Heart left ventricle (tissue), 16 donors: ENCODE measurements at places on chromosomes 3 and 15.

DNA sequence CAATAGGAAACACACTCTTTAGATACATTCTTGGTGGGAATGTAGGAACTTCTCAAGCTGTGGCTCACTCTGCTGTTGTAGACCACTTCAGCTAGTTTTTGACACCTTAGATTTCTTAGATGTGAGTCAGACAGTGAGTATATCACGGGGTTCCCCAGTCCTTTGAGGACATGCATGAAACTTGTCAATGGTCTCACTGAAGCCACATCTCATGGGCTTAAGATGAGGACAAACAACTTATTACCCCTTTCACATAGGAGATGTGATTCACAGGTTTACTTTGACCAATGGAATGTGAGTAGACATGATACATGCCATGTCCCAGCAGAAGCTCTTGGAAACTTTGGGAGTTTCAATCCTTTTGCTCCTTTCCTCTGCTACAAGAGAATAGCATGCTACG is 325.5 kb downstream of the CHST2 start:
- no peak for DNase-seq

DNA sequence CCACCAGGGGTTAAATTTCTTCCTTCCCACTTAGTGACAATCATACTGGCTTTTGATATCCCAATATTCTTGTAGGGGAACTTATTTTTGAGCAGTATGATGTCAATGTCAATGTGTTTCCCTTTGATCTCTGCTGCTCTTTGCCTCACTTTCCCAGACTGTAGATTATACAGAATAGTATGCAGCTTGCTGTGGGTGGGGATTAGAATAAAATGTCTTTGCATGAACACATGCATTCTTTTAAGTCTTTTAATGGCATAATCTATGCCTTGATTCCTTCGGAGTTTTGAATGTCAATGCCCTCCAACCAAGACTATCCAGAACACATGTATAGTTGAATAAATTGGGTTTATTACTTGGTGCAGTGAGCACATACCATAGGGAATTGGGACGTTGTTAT is 125.5 kb downstream of the IL20RB start:
- DNase-seq, result no peak

GRCh38 chr15:70495991-70496599 is 267.3 kb downstream of the UACA start:
- DNase-seq, result no peak

GRCh38 chr3:79199966-79200365 is 567.8 kb downstream of the ROBO1 start:
- no peak for DNase-seq

- DNase-seq, result no peak
Observed at GRCh38 chr15:101063212-101063611, 144.1 kb downstream of the LRRK1 start.

DNA sequence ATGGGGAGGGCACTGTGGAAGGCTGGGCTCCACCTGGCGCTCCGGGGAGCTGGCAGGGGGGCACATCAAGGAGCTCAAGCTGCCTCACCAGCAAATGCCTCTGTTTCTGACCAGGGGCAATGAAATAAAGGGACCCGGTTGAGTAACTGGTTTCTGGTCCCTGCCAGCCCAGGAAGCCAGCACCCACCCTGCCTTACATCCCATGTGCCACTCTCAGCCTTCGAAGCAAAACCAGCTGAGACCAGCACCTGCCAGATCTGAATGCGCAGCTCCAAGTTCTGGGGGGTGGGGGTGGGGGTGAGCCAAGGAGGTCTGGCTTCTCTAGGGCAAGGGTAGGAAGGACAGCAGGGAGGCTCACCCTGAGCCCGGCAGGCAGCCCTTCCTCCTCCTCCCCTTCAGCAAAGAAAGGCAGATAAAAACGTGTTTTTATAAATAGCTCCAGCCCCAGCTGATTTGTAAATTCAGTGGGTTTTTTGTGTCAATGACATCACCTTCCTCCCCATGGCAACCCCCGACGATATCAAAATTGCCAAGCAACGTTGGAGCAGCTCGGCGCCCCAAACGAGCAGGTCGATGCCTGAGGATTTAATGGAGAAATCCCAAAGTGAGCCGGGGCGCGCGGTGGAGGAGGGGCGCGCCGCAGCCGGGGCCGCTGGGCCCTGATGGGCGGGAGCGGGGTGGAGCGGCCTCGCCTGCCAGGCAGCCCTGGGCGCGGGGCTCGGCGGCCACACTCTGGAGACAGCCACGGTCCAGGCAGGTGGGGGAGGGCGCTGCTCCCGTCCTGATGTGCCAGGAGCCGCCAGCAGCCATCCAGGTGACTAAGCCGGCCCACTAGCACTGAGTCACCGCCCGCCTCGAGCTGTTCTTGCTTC is at the start of gene PAK6:
PAK6 (plus strand) TSS at position 532 of the 872 bp plus-strand sequence. CDS start 25,723 bp downstream, outside the sequence.
- DNase-seq, result no peak

DNA sequence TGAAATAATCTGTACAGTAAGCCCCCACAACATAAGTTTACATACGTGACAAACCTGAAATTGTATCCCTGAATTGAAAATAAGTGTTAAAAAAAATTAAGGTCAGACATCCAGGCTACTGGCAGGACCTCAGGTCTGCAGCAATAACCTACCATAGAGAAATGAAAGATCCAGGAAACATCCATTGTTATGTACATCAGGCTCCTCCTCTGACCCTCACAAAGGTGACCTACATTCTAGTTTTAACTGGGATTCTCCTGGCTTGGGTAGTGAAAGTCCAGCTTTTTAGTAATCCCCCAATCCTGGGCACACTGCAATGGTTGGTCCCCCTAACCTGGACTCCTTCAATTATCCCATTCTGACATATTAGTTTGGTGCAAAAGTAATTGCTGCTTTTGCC is 749.6 kb upstream of the LMCD1 start:
- no peak for DNase-seq

- peak; percentile 80 for DNase-seq
Observed at GRCh38 chr15:83010709-83011270, 649 bp downstream of the C15orf40 start.

DNA sequence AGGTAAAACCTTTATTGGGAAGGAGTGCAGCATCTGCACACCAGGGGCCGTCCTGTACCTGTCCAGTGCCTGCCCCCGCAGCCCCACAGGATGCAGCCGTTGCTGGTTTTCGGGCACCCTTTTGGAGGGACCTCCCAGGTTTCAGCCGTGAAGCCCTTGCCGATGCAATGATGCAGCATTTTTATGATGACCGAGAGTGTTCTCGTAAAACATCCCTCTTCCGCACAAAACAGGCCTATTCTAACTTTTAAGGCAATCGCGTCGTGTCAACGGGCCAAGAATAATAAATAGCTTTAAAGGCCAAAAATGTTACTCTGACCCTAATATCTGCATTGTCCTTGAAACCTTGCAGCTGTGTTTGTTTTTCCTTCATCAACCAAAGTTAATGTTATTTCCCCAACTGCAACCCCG is 126.1 kb downstream of the LRRK1 start:
- no peak for DNase-seq

- peak; percentile 72 for DNase-seq
Observed at GRCh38 chr15:96326328-96327154, 4.0 kb upstream of the NR2F2 start.

GRCh38 chr15:67618297-67618696 is 75.8 kb downstream of the MAP2K5 start:
- DNase-seq, result no peak

GRCh38 chr15:48467801-48468200 is 136.6 kb downstream of the DUT start:
- DNase-seq, result no peak

GRCh38 chr3:138186221-138186620 is 880 bp upstream of the ARMC8 start:
- no peak for DNase-seq

DNA sequence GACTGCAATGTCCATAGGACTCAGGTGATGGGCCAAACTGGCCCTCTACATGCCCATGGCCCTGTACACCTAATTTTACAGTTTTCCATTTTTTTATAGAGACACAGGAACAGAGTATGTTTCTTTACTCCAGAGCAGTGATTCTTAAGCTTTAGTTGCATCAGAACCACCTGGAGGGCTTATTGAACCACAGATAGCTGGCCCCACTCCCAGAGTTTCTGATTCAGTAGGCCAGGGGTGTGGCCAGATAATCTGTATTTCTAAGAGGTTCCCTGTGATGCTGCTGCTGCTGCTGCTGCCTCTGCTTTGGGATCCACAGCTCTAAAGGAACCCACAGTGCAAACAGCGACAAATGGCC is 5.1 kb downstream of the RBP1 start:
- DNase-seq, result no peak
